ENCODE measurements at places on chromosomes 16 and 17.
A peak's percentile ranks its signal among the peaks of the same experiment; 100 is the strongest.

- DNase-seq: no peak
These were observed 9.6 kb upstream of the HAPSTR1 start for GRCh38 chr16:9081843-9082242.

- DNase-seq: peak; percentile 4
These were observed 825 bp downstream of the BLMH start for GRCh38 chr17:30290696-30291542.

- no peak for DNase-seq
These were observed 50.1 kb upstream of the CACNG5 start for GRCh38 chr17:66784621-66785364.

DNA sequence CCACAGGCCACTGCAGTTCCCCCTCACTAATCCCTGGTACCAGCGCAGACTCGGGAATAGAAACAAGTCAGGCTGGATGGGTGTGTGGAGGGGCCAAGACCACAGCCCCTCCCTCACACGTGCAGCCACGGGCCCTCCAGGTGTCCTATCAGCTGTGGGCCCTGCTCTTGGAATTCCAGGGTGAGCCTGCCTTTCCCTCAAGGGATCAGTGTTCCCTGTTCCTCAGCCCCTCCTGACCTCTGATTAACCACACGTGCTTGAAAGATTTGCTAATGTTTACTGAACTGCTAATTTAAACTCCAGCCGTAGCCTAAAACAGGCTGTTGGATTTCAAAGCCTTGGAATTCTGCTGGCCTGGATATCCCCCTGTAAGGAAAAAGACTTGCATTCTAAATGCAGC lies 146.4 kb downstream of the SOCS1 start:
- no peak for DNase-seq

GRCh38 chr16:67425580-67425979 lies 5.3 kb upstream of the HSD11B2 start:
- no peak for DNase-seq

DNA sequence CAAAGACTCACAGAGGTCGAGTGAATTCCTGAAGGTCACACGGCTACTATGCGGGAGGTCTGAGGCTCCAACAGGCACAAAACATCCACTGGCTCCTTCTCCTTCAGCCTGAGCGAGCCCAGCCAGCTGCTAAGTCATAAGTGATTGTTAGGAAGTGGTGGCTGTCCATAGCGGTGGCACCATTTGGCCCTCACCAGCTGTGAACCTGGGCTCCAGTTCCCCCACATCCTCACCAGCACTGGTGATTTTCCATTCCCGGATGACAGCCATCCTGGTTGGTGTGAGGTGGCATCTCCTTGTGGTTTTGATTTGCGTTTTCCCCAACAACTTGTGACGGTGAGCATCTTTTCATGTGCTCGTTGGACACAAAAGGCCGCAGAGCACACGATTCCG lies 302.8 kb downstream of the FOXL1 start:
- no peak for DNase-seq

DNA sequence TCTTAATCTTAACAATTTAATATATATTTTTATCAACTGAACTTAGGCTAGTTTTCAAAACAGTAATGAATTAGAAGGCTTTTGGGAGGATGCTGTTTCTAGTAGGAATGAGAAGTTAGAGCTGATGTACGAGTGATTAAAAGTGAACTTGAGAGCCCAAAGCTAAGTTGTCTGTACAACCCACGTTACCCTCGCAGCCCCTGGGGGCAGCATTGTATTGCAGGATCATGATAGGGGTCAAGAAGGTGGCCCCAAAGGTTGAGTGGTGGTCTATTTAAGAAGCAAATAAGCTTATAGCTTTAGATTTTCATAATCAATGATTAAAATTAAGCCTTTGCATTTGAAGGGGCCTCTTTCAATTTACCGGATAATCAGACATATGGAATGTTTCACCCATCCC lies 33.7 kb upstream of the ALDH3A2 start:
- DNase-seq: no peak

DNA sequence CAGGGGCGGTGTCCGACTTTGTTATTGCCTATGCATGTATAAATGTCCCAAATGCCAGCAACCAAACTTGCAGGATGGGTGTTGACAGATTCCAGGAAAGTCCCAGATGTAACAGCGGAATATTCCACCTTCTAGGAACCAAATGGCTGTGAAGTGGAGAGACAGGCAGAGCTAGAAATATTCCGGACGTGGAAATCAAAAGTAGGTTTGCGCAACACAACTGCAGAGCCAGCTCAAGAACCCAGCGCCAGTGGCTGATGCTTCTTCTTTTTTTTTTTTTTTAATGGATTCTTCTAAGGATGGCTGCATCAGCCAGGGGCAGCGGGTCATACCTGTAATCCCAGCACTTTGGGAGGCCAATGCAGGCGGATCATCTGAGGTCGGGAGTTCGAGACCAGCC lies 601.7 kb downstream of the MAF start:
- DNase-seq: peak; percentile 41

GRCh38 chr17:59825533-59826322 lies 67.0 kb downstream of the TUBD1 start:
- DNase-seq: peak; percentile 92

DNA sequence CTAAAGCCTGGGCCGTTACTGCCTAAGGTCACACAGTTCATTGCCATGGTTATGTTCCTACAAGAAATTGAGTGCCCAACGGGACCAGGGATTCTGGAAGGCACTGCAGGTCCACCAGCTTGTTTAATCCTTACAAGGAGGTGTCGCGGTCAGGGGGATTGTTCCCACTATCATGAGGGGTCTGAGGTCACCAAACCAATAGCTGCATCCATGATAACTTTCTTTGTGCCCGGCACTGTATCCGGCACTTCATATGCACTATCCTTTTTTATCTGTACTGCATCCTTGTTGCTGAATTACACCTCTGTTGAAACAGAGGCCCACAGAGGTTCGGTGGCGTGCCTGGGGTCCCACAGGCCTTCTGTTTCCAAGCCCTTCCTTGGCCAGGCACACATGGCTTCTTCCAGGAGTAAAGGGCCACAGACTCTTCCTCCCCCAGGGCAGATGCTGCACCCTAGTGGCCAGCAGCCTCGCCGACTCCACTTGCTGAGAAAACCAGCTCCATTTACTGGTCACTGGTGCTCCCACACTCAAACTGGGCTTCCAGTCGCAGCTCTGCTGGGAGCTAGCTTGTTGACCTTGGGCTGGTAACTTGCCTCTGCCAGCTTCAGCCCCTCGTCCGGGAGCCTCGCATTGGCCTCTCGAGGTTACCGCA lies 82.0 kb upstream of the PLCG2 start:
- DNase-seq: peak; percentile 43

DNA sequence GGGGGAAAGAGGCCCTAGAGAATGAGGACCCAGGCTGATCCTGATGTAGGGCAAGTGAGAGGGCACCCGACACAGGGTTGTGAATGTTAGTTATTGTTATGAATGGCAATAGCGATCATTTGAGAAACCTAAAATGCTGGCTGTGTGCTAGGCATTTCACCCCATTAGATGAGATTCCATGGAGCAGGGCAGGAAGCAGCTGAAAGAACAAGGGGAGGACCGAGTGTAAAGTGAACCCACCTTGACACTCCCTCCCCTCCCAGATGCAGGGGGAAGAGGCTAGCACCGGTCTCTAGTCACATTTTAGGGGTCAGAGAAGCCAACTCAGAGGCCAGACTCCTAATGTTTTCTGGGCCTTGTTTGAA lies 553 bp upstream of the CORO6 start:
- no peak for DNase-seq

GRCh38 chr16:74297145-74297665 lies 591 bp downstream of the PSMD7 start:
- DNase-seq: peak; percentile 7

DNA sequence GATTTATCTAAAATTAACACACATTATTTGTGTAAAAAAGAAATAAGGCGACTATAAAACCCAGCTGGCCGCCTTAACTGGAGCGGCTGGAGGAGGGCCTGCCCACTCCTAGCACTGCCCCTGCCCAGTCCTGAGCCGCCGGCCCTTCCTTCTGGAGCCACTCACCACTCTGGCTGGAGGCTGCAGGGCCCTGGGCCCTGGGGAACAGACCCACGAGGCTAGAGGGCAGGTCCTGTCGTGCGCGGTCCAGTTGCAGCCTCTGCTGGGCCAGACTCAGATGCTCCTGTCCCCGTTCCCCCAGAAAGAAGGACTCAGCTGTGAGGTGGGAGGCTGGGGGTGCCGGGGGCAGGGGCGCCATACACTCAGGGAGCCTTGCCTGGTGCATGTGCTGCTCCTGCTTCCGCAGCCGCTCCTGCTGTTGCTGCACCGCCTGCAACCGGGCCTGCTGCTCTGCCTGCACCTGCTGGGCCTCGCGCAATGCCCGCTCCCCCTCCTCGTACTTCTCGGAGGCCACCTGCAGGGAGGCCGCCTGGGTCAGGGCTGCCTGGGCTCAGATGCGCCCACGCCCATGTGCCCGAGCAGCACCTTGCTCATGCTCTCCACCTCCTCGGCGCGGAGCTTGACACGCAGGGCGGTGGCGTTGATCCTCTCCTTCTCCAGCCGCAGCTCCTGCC lies 9.0 kb upstream of the MRPL38 start:
- no peak for DNase-seq

- DNase-seq: no peak
These were observed 363.1 kb downstream of the WWOX start for GRCh38 chr16:78462288-78463208.

DNA sequence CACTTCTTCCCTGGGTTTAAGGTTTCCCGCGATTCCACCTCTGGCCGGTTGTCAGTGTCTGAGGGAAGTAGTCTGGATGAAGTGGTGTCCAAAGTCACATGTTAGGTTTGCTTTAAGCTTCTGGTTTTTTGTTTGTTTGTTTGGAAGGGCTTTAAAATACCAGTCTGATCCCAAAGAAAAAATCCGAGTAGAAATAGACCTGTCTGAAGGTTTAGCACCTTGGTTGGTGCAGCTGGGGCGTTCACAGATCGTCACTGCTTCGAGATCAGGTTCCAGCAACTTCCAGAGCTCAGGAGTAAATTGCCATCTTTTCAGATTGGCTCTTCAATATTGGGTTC lies 567 bp downstream of the TMEM97 start:
- no peak for DNase-seq

GRCh38 chr16:5019775-5020174 lies 14.0 kb downstream of the NAGPA start:
- DNase-seq: no peak

GRCh38 chr17:13597723-13598347 lies 3.9 kb downstream of the HS3ST3A1 start:
- peak; percentile 53 for DNase-seq

DNA sequence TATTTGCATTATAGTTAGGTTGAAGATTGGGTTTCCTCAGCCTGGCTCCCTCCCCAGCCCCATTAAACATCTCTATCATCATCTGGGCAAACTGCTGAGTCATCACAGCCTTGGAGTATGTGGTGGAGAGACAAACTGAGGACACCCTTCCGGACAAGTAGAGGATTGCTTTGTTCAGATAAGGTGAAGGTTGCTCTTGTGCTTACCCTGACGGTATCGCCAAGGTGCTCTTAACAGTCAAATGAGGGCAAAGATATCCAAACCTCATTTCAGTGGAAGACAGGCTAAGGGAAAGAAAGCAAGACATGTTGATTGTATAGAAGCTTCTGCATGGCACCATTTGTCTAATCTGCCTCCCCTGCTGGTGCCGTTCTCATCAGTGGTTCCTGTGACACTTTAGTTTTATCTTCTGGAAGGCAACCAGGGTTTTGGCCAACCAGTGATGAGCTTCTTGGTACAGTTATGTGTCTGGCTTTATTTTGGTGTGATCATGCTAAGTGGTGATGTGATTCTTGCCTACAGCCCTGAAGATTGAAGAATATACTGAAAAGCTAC lies 56.9 kb upstream of the LGALS9 start:
- DNase-seq: no peak

- DNase-seq: no peak
These were observed 39.2 kb downstream of the ITGAM start for GRCh38 chr16:31298958-31299357.

DNA sequence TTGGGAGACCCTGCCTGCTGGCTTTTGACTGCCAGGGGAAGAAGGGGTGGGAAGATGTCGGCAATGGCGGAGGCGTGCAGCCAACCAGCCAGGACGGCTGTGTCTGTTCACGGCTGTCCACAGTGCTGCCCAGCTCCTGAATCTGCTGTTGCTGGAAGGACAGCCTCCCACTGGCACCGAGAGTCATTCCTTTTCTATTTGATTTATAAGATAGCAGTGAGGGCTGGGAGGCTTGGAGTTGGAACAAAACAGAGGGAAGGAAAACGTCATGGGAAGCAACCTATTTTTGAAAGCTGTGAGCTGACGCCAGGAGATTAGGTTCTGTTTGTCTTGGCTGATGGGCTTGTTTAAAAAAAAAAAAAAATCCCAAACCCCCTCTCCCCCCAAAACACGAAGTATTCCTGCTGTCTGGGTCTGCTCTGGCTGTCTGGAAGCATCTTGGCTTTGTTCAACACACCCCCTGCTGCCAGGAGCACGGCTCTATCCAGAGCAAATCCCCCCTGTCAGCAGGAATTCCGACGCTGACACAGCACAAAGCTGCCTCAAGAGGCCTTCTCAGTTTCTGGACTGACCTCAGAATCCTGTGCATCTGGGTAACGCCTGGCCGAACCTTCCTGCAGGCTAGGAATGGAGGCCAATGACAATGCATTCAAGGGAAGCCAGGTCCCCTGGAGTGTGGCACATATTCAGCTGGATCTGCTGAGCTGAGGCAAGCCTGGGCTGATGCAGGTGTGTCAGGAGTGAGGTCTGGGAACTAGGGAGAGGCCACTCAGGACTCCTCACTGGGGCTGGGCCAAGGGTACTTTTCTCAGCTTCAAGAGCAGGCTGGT lies 41.0 kb upstream of the SREBF1 start:
- DNase-seq: no peak

- DNase-seq: peak; percentile 83
These were observed 735 bp downstream of the PSMD11 start for GRCh38 chr17:32445074-32445415.

- DNase-seq: no peak
These were observed 12.6 kb upstream of the CA10 start for GRCh38 chr17:52170963-52171572.

DNA sequence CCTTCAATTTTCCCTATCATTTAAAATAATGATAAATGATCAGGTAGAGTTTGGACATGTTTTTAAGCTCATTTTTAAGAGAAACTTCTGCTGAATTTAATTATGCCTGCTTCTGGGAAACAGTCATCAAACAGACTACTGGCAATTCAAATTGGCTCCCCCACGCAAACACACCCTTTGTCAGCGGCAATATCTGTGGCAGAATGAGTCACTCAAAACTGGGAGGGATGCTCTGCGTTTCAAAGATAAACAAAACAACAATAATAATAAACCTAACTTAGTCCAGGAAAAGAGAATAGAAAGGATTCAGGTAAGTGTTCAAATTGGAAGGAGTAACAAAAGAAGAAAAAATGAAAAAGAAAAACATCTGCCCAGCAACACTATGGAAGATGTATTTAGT lies 108.1 kb upstream of the ERCC4 start:
- DNase-seq: no peak

- DNase-seq: no peak
These were observed 475 bp upstream of the AMDHD2 start for GRCh38 chr16:2519711-2520080.

Measured in inflammatory macrophage treated with lipopolysaccharide for 1 hour (primary cell).